ENCODE measurements at places on chromosomes 3 and 15.

DNA sequence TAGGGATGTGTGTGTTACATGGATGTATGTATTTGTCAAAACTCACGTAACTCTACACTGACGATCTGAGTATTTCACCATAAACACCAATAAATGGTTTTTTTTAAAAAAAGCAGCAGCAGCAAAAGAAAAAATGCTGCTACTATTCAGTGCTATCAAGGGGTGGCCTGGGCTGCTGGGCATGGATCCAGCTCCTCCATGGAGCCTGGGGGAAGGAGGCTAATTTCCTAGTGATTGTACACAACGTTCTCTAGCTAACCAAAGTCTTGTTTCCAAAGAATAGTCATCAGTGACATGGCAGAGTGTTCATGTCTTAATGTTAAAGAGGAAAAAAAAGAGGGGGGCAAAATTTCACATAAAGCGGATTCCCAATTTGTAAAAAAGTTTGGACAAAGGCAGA is 29.0 kb downstream of the POMGNT2 start:
- no peak for DNase-seq

DNA sequence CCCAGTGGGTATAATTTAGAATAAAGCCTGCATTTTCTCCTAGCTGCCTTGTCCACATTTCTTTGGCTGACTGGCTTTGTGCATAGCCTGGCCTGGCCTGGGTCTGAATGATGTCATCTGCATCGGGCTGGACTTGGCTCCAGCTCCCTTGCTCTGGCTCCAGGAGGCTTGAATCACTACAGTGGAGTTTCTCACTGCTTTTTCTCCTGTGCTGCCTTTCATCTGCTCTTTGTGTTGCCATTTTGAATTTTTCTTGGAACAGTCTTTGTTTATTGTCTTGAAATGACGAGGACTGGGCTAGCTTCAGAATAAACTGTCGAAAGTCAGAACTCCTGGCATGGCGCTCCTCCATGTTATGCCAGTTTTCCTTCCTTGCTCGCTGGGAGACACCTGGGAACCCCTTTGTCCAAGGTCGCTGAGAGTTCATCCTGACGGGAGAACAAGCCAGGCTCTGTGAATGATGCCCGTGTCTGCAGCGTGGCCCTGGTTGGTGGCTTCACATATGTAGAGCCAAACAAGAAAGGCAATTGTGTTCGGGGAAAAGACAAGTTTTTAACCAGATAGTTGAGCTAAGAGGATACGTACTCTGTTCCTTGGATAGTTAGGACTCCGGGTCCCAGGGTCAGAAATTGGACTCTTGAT is 258.9 kb downstream of the PDZRN3 start:
- DNase-seq, result no peak

DNA sequence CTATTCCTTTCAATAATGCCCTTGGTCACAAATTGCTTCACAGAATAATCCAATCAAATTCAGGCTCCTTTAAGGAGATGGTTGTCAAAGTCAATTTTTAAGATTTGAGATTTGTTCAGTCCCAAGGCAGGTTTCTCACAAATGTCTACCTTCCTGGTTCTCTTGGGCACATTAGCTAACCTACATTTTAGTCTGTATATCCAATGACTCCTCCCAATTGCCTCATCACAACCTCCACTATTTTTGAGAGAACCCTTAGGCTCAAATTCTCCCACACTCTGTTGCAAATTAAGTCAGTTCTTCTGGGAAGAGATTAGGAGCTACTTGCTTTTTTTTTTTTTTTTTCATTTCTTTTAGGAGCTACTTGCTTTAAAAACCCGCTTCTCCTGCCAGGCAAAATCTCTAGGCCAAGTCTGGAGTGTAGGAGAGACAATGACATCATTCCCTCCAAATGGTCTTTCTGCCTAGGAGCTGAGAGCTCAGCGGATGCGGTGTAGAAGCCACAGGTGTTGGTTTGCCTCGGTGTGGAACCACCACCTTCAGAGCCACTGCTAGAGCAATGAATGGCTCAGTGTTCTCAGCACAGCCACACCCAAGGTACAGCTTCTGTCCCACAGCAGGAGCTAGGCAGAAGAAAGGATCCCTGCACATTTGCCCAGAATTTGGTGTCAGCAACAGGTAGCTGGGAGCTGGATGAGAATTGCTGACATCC is 10.0 kb upstream of the INO80 start:
- DNase-seq, result no peak

DNA sequence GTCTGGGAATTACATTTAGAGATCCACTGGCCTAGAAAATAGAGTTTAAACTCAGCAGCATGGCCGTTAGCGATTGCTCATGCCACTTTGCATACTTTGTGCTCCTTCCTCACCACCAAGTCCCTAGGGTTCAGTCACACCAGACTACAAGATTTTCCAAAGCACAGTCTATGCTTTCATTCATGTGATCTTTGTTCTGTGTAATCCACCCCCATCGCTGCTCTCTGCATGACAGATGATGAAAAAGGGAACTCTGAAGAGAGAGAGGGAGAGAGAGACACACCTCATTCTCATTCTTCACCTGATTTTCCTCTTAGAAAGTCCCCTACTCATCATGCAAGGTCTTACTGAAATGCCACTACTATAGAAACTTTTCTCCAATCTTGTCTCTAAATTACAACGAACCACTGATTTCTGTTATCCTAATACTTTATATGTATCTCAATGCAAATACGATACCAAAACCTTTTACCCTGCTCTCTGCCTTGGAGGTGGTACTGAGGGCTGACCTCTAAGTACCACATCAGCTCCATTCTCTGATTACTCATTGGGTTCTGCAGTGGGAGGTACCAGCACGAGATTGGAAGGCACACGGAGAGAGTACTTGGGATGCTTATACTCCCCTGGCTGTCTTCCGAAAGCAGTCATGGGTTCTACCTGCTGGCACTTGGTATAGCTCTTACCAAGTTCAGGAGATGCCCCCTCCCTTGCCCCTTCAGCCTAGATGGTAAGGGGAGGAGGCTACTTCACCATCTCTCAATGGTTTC is 1.1 kb upstream of the PARP15 start:
- DNase-seq, result peak; percentile 32

GRCh38 chr3:21729888-21730459 is 21.0 kb downstream of the ZNF385D start:
- no peak for DNase-seq

Data from KBM-7 (cell line).